ENCODE measurements at places on chromosomes 6 and 20.

GRCh38 chr6:17957086-17957485 lies 30.3 kb downstream of the KIF13A start:
- no peak for DNase-seq

DNA sequence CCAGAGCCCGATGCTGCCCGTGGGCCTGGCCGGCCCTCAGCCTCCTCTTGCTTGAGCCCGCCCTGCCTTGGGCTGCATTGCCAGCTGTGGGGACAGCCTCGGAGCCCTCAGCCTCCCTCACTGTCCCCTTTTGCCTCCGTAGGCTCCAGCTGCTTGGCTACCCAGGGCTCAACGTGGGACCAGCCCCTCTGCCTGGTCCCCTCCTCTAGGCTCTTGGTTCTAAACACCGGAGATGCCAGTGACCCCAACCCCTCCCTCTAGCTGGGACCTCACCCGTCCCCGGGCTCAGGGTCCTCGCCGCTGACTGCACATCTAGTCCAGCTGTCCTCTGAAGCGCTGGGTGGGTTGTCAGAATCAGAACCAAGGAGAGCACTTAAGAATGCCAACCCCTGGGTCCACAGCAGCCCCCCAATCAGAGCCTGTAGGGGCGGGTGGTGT lies 345.2 kb downstream of the ZFAND3 start:
- no peak for DNase-seq

DNA sequence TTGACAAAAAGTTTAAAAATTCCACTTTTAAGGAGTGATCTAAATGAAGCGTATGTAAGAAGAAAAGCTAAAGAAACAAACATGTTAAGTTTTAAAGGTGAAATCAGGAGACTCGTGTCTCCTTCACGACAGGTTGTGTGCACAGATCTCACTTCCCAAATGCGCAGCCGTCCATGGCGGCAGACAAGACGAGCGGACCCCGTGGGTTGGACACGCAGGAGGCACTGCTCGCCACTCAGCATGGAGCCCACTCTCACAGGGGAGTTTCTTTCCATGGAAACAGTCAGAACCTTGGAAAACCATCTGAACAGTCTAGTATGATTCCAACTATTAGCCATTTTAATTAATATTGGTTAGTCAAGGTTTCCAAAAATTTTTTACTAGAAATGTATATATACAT lies 48.9 kb downstream of the WDR27 start:
- no peak for DNase-seq

GRCh38 chr6:164344801-164345291 lies 930.3 kb downstream of the QKI start:
- DNase-seq = no peak

DNA sequence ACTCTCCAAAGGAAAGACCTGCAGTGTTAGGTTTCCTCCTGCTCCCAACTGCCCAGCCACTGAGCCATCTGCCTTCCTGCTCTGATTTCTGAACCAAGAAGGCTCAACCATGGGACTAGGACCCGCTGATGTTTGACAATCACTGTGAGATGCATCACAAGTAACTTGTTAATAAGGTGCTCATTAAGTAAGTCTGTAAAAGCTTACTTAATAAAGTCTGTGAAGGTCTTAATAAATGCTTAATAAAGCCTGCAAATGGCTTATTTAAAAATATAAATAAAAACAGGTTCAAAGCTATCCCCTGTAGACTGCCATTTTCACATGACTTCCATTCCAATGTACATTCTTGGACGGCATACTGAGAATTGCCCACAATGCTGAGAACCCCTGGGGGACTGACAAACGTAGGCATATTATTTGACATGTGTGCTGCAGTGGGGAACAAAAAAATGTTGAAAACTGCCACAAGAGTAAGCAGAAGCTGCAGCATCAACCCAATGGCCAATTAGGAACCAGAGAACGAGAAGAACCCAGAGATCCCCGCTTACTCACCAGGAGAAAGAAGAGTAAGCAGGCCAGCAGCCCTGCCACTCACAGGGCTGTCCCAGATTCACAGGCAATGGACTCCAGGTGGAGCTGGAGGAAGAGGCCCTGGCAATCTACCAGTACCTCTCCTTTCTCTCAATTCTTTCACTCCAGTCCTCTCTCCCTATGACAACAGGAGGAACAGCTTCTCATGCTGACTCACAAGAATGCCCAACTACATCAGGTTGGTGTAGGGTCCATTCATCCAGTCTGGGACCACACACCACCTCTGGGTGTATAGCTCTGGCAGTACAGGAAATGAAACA lies 19.5 kb downstream of the KIF13A start:
- no peak for DNase-seq

DNA sequence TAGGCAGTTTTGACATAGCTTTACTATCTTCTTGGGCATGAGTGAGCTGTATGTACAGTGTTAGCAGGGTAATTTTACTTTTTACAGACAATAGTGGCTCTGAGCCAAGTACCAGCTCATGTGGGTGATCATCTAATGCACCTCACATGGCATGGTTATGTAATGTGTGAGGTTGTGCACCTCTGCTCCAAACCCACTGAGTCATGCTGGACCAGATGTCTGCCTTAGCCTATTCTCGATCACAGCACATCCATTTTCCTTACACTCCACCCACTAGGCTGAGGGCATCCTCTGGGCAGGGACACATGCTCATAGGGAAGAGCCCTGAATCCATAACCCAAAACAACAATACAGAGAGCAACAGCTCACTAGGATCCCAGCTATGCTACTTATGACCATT lies 71.6 kb upstream of the FBXL4 start:
- DNase-seq = no peak

DNA sequence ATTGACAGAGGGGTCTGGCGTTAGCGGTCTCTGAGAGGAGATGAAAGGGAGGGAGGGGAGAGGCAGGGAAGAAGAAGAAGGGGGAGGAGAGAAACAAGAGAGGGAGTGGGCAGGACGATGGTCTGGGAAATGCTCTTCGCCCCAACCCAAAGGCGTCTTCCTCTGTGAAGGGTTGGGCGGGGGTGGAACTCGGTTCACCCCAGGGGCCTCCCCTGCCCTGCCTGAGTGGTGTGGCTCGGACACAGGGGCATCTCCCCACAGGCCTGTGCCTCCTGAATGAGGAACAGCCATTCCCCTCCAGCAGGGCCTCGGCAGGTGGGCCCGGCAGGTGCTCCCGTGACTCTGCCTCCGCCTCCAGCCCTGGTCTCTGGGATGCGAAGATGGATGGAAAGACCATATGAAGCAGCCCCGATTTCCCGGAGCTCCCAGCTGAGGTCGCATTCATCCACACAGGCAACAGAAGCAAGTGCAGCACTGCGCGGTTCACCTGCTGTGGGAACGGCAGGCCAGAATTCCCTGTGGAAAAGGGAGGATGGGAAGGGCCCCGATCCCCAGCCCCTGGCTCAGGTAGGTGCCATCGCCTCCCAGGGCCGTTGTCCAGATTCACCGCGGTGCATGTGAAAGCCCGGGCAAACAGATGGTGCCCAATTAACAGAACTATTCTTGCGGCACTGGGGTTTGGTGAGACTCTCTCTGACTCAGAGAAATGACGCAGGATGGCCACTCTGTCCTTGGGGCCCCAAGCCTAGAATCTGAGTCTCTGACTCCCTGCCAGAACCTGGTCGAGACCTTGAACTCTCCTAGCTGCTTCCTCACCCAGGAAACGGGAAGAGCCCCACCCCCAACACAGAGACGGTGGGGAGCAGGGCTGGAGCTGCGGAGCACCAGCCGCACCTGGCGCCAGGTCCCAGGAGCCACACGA lies 29.4 kb upstream of the RPS6KA2 start:
- no peak for DNase-seq

DNA sequence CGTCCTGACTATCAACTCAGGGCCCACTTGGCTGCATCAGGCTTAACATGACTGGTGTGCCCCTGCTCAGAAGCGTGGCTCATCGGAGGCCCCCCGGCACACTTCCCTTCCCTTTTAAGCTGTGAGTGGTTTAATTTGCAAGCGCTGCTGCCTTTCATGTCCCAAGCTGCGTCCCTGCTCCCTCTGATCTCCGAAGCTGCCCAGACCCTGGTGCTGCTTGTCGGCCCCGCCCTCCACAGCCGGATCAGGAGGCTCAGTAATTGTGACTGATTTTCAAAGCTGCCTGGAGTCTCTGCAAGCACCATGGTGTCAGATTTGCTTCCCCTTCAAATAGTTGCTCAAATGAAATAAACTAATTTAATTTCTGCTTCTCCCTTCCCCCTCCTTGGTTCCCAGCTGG lies 71.1 kb downstream of the CDH22 start:
- no peak for DNase-seq

GRCh38 chr20:36145877-36146707 lies 8.4 kb upstream of the EPB41L1 start:
- no peak for DNase-seq

DNA sequence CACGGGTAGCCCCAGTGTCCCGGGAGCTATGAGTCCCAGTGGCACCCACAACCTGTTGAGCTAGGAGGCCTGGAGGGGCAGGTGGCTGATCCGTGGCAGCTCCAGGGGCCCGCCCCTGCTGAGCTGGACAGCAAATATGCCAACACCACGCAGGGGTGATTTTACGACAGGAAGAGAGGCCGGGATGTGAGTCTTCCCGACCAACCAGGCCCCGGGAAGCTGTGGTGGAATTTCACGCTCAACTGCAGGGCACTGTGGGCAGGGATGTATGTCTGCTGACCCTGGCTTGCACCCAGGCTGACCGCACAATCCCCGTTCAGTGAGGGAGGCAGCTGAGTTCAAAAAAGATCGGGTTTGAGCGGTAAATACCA lies 183.9 kb downstream of the ERMARD start:
- DNase-seq = no peak

GRCh38 chr20:24112360-24112759 lies 123.8 kb upstream of the GGTLC1 start:
- no peak for DNase-seq

DNA sequence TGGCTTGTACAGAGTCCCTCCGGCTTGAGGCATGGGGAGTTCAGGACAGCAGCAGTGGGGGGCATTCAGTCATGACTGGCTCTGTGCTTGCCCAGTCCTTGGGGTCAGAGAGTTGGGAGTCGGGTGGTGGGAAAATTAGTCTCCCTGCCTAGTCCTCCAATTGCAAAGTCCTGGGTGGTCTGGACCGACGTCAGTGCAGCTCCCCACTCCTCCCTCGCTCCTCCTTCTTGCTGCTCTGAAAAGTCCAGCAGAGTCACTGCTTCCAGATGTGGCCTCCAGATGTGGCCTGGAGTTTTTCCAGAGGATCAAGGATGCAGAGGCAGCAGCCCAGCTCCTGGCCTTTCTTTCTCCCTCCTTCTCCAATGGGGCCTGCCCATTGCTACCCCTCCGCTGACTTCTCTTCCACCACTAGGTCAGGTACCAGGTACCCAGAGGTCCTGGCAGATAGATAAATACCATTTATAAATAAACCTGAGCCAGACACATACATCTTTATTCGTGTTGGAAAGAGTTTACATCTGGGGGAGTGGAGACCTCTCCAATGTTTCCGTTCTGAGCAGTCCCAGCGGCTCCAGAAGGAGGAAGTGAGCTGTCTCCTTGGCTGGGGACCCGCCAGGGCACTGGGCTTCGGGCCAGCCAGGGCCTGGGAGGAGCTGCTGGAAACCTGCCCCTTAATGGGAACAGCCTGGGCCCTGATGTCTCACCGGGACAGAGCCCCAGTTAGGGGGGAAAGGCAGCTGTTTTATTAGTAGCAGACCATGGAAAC lies 49.0 kb upstream of the RNF24 start:
- DNase-seq = no peak
